ENCODE measurements at places on chromosomes 2 and 18.

DNA sequence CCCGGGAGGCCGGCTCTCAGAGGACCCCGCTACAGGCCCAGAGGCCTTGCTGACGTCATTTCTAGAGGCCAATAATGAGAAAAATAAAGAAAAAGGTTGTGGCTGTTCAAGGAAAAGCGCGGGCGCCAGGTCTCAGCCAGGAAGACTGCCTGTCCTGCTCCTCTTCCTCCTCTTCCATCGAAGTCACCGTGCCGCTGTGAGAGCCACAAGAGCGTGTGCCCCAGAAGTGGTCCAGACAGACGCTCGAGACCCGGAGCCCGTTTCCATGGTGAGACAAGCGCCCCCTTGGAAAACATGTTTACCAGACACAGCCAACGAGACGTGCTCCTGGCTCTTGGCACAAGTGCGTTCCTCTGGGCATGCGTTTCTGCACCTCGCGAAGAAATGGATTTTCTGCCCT is 210.5 kb downstream of the HDAC4 start:
- no peak for DNase-seq

GRCh38 chr2:210003359-210003758 is 921 bp downstream of the RPE start:
- no peak for DNase-seq

GRCh38 chr2:98341241-98341640 is 5.0 kb upstream of the CNGA3 start:
- DNase-seq: no peak

DNA sequence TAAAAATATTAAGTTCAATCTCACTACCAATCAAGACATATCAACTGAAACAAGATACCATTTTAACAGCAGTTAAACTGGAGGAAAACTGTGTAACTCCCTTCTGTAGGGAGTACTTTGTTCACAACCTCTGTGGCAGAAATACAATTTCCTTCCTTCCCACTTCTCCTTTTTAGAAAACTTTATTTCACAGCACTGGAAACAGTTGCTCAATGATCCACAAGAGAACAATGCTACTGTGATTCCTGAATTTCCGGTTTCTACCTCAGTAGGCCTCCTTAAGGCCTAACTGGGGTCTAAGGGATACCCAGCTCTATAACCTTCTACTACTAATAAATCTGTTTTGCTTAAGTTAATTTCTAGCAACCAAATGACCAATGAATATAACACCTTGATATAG is 14.1 kb downstream of the TLK1 start:
- DNase-seq: no peak

- no peak for DNase-seq
Measured at GRCh38 chr18:62510789-62511188, 12.0 kb upstream of the ZCCHC2 start.

- no peak for DNase-seq
Measured at GRCh38 chr2:38875227-38875575, 533 bp downstream of the DHX57 start.

GRCh38 chr18:5983488-5983887 is 88.2 kb upstream of the TMEM200C start:
- DNase-seq: no peak

DNA sequence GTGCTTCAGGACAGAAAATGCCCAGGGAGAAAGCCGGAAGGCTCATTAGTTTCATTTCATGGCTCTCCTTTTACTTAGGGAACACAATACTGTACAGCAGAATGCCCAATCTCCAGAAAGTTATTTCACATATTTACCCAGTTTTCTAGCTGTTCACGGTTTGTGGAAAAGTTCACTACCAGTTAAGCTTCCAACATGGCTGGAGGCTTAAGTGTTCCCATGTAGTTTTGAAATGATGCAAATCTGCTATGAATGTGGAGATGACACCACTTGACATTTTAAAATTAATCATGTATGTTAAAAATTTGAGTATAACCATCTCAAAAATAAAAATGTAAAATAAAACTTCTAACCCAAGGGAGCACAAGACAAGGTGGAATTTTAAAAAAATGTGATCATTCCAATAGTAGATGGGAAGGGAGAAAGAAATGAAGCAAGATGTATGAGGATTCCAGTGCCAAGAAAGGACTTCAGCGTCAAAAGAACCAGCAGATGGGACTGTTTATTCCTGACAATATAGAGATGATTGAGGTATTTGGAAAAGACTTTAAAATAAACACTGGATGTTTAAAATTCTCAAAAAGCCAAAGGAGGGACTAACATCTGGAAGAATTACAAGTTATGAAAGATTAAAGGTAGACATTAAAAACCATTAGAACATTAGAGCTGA is 60.9 kb upstream of the OSR1 start:
- no peak for DNase-seq

DNA sequence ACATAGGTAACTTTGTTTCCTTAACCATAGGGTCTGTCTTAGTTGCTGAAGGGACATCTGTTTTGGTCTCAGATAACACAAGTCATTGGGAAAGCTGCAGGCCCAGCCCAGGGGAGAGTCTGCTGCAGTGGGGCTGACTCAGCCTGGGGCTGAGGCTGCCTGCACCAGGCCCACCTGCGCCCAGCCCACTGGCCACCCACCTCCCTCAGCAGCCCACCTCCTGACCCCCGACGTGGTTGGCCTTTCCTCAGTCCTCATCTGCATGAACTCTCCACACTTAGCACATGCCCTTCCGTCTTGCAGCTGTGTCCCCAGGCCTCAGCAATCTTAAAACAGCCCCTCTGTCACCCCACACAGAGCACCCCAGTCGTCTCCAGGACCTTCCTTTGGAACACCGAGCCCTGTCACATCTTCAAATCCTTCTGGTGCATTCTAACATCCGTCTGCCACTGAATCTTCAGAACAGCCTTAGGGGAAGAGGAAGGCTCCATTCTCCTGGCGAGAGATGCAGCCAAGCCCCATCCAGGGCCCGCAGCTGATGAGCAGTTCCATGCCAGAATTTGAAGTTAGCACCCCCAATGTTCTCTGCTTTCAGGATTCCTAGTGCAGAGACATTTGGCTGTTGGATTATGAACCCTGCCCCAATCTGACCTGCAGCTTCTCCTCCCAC is 231.4 kb downstream of the SEPTIN10 start:
- no peak for DNase-seq

- DNase-seq: peak; percentile 47
Measured at GRCh38 chr2:12456293-12457106, 260.2 kb upstream of the TRIB2 start.

GRCh38 chr18:79425569-79425886 is 29.8 kb downstream of the NFATC1 start:
- DNase-seq: no peak

DNA sequence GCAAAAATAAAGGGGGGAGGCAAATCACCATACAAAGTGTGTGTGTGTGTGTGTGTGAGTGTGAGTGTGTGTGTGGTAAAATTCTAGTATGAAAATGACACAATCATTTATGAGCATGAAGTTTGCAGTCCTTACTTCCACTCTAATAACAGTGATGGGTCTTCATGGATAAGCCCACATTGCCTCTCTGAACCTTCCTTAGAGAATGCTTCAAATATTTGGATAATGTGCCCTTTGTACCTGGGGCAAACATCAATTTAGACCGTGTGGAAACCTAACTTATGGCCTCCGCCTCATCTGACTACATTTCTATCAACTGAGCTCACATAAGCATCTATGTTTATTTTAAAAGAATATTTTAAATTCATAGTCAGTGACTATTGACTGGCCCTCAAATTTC is 3.7 kb downstream of the SCN9A start:
- DNase-seq: no peak

DNA sequence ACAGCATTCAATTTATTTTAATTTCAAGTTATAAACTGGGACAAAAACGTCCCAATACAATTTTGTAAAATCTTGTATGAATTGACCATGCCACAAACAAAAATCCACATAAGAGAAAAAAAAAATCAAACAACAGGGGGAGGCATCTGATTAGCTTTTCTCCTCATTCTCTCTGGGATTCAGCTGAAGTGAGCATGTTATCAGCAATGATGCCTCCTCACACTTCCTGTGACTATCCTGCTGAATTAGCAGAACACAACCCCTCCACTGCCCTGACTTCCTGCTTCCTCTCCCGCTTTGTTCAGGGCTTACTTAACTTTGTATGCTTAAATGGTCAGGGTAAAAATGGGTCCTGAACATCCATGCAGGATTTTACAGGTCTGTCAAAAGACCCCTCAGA is 132.2 kb upstream of the ITGB6 start:
- DNase-seq: no peak

DNA sequence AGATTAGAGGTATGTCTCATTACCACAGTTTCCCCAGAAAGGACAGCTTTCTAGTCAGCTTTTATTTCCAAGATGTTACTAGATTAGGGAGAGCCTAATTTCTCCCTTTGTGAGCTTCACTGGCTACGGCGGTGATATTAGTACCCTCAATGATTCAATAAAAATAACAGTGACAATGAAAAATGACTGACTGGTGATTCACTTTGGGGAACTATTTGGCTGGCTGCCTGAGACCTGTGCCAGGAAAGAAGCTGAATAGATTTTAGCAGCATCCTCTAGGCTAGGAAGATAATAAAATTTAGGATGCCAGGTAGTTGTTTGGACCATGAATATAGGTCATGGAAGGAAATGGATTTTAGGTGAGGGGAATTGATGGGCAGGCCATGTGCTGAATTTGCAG is 178.7 kb downstream of the FMNL2 start:
- DNase-seq: no peak

- DNase-seq: no peak
Measured at GRCh38 chr2:126856403-126856802, 42.3 kb upstream of the TEX51 start.

GRCh38 chr2:42859006-42859552 is 66.7 kb upstream of the HAAO start:
- DNase-seq: peak; percentile 38

- no peak for DNase-seq
Measured at GRCh38 chr2:30761226-30761625, 46.0 kb downstream of the CAPN13 start.

GRCh38 chr2:219492575-219492974 is 6.1 kb upstream of the GMPPA start:
- DNase-seq: no peak

- no peak for DNase-seq
Measured at GRCh38 chr2:67290451-67291290, 106.5 kb upstream of the ETAA1 start.

DNA sequence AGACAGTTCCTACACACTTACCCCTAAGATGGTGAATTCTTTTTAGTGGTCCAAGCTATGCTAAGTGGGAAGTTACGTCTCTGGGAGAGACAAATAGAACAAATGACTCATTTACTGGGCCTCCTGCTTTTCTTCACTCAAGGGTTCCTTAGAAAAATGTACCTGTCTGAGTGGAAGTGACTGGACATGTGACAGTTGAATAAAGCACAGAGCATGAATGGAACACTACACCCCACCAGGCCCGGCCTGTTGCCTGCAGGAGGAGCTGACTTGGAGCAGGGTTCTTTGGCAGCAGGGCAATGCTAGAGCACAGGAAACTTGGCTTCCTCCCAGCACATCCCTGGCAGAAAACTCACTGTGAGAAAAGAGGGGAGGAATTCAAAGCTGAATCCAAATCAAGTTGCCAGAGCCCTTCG is 451.0 kb upstream of the SETBP1 start:
- no peak for DNase-seq

DNA sequence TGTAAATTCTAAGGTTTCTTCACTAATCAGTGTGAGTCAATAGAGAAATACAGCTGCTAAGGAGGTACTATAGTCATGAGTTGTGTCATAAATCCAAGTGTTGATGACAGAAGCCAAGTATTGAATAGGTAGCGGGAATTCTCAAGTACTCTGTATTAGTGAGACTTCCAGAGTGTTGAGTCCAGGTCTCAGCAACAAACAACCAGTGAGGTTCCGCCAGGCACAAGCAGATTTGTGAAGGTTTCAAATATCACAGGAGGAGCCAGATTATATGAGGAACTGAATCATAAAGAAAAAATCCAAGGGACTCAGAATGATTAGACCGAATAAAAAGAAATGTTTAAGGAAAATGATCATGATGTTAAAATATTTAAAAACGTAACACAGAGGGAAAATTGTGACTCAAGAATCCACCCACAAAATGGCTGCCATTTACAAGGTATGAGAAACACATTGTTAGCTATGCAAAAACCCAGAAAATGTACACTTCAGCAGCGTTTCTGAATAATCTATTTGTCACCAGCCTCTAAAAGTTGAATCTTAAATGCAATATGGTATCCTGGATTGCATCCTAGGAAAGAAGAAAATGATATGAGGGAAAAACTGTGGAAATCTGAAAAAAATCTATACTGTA is 27.3 kb upstream of the EVA1A start:
- DNase-seq: no peak

GRCh38 chr2:63432373-63432772 is 155.9 kb downstream of the WDPCP start:
- DNase-seq: no peak

DNA sequence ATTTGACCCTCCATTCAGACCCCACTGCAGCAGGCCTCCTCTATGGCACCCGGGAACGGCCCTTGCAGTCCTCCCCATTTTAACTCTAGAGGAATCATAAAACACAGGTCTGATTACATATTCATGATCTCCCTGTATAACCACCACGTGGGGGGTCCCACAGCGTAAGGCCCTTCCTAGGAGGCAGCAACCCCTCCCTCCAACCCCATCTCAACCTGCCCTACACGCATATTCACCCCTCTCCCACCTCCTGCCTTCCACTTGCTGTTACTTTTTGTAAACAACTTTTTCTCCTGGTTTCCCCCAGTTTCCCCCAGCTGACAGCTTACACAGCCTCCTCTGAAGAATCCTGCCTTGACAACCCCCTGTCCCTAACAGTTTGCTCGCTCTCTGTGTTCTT is 85.1 kb upstream of the FOXI3 start:
- no peak for DNase-seq

GRCh38 chr2:29916571-29916970 is 4.8 kb downstream of the ALK start:
- DNase-seq: no peak

- DNase-seq: no peak
Measured at GRCh38 chr2:224041554-224041953, 2.5 kb upstream of the SERPINE2 start.

DNA sequence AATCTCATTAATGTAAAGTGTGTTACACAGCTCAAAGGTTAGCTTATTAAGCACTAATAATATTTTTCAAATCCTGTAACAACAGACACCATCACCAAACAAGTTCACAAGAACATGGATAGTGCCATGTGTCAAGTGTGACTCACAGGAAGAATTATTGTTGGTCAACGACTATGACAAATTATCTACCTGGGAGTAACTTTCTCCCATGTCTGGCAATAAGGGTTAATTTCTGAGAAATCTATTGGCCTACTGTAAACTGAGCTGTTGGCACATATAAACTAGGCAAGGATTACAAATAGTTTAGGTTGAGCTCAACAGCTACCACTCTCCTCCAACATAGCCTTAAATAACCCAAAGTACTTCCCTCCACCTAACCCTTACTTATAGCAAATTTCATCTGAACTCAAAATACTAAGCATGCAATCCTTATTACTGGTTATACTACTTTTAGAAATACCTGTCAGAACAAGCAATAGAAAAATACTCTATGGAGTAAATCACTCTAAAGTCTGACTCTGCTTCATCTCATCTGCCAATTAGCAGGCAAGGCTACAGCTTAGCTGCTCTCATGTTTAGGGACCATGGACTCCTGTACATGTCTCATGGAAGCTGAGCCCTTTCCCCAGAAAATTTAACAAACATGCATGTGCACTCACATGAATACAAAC is 223.0 kb downstream of the NBAS start:
- DNase-seq: no peak

GRCh38 chr18:7133181-7133580 is 15.6 kb upstream of the LAMA1 start:
- DNase-seq: no peak
